Tibial nerve (tissue), 4 donors: ENCODE measurements at places on chromosomes 7 and 10. TPM values are rescaled to one million over a fixed set of nuclear protein-coding genes. Genes with fewer than 3 reads are reported as not detected.

- no peak overlapping the region for H3K27ac ChIP-seq
- no peak for DNase-seq
These were observed 47.6 kb downstream of the RALA start for GRCh38 chr7:39670934-39671333.

DNA sequence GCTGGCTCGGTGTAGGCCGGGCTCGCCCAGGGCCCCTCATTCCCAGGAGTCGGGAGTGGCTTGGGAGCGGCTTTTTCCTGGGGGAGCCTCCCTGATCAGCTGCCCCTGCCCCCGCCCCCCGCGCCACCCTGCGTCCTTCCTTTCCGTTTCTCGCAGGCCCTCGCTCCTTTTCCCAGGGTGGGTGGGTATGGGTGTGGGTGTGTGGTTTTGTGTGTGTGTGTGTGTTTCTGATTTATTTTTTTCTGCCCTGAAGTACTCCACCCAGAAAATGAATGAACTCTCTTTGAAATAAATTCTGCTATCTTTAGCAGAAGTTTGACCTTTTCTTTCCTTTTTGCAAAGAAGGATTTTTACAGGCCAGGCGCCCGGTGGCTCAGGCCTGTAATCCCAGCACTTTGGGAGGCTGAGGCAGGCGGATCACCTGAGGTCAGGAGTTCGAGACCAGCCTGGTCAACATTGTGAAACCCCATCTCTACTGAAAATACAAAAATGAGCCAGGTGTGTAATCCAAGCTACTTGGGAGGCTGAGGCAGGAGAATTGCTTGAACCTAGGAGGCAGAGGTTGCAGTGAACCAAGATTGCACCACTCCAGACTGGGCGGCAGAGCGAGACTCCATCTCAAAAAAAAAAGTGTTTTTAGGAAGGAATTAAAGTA lies 30.0 kb upstream of the AP5Z1 start:
- H3K27me3 ChIP-seq = no peaks in the 10 kb centered on the region
- H3K36me3 ChIP-seq = peaks cover 60% of the 10 kb centered on the region
- DNase-seq = no peak
- H3K4me3 ChIP-seq = peak overlapping the region; percentile 46
- peaks cover 30% of the 10 kb centered on the region for H3K4me1 ChIP-seq

DNA sequence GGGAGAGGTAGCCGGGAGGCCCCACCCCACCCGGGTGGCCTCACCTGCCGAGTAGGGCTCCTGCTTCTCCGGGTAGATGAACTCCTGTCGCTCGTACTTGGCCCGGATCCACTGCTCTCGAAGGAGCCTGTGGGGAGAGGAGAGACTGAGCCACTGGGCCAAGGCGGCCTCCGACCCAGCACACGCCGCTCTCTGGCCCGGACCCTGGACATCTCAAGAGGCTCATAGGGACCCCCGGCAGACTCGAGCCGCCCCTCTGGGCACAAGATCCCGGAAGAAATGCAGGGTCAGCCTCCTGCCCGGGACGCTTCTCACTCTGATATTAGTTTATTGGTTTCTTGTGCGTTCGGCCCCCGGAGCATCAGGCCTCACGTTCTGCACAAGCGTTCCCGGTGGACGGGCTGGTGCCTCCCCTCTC lies 34.5 kb downstream of the ADAP1 start:
- no peak for DNase-seq
- no peaks in the 10 kb centered on the region for H3K4me1 ChIP-seq
- no peaks in the 10 kb centered on the region for H3K36me3 ChIP-seq
- no peak overlapping the region for H3K27ac ChIP-seq
- H3K4me3 ChIP-seq = no peak overlapping the region

- DNase-seq = no peak
- no peak overlapping the region for H3K4me3 ChIP-seq
- no peaks in the 10 kb centered on the region for H3K4me1 ChIP-seq
- H3K27me3 ChIP-seq = no peaks in the 10 kb centered on the region
- no peak overlapping the region for H3K27ac ChIP-seq
- no peaks in the 10 kb centered on the region for H3K36me3 ChIP-seq
These were observed 148.6 kb downstream of the CYP26A1 start for GRCh38 chr10:93222211-93222754.

- no peak overlapping the region for H3K27ac ChIP-seq
- peaks cover 21% of the 10 kb centered on the region for H3K4me1 ChIP-seq
- H3K36me3 ChIP-seq = no peaks in the 10 kb centered on the region
- no peaks in the 10 kb centered on the region for H3K27me3 ChIP-seq
- no peak overlapping the region for H3K4me3 ChIP-seq
- DNase-seq = no peak
These were observed 40.7 kb downstream of the TBC1D12 start for GRCh38 chr10:94443047-94443446.

- H3K27ac ChIP-seq = no peak overlapping the region
- DNase-seq = peak; percentile 87
- H3K4me1 ChIP-seq = peaks cover 34% of the 10 kb centered on the region
- H3K27me3 ChIP-seq = no peaks in the 10 kb centered on the region
- no peak overlapping the region for H3K4me3 ChIP-seq
- no peaks in the 10 kb centered on the region for H3K36me3 ChIP-seq
These were observed 167.5 kb upstream of the HABP2 start for GRCh38 chr10:113385021-113385999.

DNA sequence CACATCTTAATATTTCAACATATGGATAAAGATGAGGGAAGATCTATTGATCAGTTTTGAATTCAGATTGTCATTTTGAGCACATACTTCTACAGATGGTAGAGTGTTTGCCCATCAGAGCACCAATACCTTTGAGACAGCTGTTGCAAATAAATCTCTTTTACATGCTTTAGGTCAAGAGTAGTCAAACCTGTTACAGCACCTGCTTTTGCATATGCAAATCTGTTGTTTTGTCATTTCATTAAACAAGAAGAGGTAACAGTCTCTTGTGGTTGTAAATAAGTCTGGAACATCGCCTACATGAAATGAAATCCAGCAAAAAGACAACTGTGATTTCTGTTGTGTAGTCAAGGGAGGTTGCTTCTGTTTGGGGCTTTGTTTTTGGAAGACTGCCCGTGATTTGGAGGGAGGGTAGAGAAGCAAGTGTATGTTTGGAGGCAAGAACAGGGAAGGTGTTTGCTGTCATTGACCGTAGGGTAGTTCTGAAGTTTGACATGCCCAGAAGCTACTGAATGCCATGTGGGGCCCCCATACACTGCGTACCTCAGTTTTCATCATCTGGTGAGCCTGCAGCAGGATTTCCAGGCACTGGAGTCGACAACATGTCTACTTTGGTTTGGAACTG lies 233.6 kb upstream of the PPP1R3A start:
- no peaks in the 10 kb centered on the region for H3K36me3 ChIP-seq
- no peaks in the 10 kb centered on the region for H3K27me3 ChIP-seq
- no peak for DNase-seq
- no peak overlapping the region for H3K4me3 ChIP-seq
- H3K4me1 ChIP-seq = no peaks in the 10 kb centered on the region
- no peak overlapping the region for H3K27ac ChIP-seq

GRCh38 chr10:1613511-1613910 lies 123.8 kb downstream of the ADARB2 start:
- no peak overlapping the region for H3K27ac ChIP-seq
- H3K4me1 ChIP-seq = peaks cover 11% of the 10 kb centered on the region
- no peaks in the 10 kb centered on the region for H3K27me3 ChIP-seq
- no peaks in the 10 kb centered on the region for H3K36me3 ChIP-seq

- no peaks in the 10 kb centered on the region for H3K27me3 ChIP-seq
- H3K27ac ChIP-seq = no peak overlapping the region
- no peaks in the 10 kb centered on the region for H3K36me3 ChIP-seq
- H3K4me3 ChIP-seq = no peak overlapping the region
These were observed 111.0 kb downstream of the GRID1 start for GRCh38 chr10:86255405-86256251.

GRCh38 chr7:50397971-50398324 lies 52.2 kb downstream of the FIGNL1 start:
- peaks cover 5% of the 10 kb centered on the region for H3K4me1 ChIP-seq
- H3K27me3 ChIP-seq = peaks cover 11% of the 10 kb centered on the region
- no peak for DNase-seq
- H3K36me3 ChIP-seq = no peaks in the 10 kb centered on the region
- H3K27ac ChIP-seq = no peak overlapping the region
- no peak overlapping the region for H3K4me3 ChIP-seq

DNA sequence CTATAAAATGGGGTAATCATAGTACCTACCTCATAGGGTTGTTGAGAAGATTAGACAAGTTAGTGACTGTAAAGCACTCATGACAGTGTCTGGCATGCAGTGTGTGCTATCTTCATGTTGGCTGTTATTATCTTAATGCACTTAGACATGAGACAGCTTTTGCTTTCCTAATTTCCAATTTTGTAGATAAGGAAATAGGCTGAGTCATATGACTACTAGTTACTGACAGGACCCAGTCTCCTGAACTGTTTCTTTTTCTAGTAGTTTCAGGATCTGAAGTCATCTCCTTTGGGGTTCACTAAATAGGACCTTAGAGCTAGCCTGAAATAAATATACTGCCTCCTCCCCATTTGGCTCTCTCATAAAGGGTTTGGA lies 74.2 kb downstream of the SNX10 start:
- no peaks in the 10 kb centered on the region for H3K4me1 ChIP-seq
- DNase-seq = no peak
- no peak overlapping the region for H3K4me3 ChIP-seq

GRCh38 chr7:30594048-30594539 lies 584 bp upstream of the GARS1 start:
- no peaks in the 10 kb centered on the region for H3K36me3 ChIP-seq
- no peaks in the 10 kb centered on the region for H3K27me3 ChIP-seq
- DNase-seq = peak; percentile 17
- H3K4me1 ChIP-seq = peaks cover 52% of the 10 kb centered on the region

- no peak overlapping the region for H3K27ac ChIP-seq
- H3K36me3 ChIP-seq = no peaks in the 10 kb centered on the region
- DNase-seq = no peak
- H3K4me1 ChIP-seq = peaks cover 26% of the 10 kb centered on the region
- no peak overlapping the region for H3K4me3 ChIP-seq
These were observed 20.7 kb downstream of the GTF2IRD1 start for GRCh38 chr7:74474271-74474865.

DNA sequence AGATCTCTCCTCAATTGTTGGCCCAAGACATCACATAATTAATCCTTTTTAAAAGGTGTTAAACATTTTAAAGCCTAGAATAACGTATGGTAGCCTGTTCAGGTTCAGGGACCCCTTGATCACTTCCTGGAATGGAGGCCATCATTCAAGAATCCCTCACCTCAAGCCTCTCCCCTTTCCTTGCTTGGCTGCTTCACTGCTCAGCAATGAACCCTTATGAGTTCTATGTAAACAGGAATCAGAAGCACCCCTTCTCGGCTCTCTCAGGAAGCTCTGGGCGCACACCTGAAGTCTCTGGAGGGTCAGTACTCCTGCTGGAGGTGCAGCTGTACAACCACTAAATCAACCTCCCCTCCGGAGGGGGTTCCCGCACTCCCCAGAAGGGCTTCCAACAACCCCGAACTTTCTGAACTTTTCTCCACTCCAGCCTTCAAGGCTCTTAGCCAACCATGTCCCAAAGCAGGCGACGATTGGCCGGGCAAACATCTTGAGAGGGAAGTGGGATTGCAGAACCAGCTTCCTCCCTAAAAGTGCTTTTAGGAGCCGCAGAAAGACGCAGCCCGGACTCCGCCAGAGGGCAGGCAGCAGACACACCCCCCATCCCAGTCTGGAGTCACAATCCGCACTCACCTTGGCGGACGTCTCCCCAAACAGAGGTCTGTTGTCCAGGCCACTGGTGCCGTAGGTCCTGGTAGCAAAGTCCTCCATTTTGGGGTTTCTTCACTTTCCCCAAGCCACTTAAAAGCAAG lies 562 bp downstream of the TMEM243 start:
- DNase-seq = peak; percentile 57
- H3K36me3 ChIP-seq = no peaks in the 10 kb centered on the region
- peak overlapping the region; percentile 72 for H3K4me3 ChIP-seq
- no peaks in the 10 kb centered on the region for H3K27me3 ChIP-seq
- H3K4me1 ChIP-seq = peaks cover 42% of the 10 kb centered on the region

- H3K27ac ChIP-seq = no peak overlapping the region
- DNase-seq = no peak
- H3K4me3 ChIP-seq = no peak overlapping the region
- no peaks in the 10 kb centered on the region for H3K27me3 ChIP-seq
- H3K36me3 ChIP-seq = no peaks in the 10 kb centered on the region
- H3K4me1 ChIP-seq = no peaks in the 10 kb centered on the region
These were observed 29.8 kb downstream of the GSDME start for GRCh38 chr7:24727154-24728120.

DNA sequence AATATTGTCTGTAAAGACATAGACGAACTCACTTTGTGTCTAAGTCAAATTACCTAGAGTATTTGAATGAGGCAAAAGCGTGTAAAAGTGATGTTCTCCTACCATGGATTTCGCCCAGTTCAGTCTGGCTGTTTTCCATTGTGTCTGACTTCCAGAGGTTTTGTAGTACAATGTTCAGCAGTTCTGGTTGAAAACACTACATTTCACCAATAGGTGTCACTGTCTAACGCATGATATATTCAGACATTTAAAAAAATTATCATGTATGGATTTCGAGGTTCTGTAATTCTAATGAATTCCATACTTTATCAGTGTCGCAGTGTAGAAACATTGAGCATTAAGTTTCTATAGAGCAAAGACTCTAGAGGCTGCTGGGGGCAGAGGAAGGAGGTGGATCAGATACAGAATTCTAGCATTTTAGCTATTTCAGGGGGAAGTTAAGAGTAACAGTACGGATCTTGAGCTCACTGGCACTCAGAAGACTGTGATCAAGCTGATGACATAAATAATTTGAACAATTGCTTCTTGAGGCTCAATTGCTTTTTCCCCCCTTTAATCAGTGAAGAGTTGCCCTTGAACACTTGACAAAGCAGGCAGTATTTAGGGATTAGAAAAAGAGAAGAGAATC lies 196.9 kb upstream of the RHOBTB1 start:
- no peaks in the 10 kb centered on the region for H3K27me3 ChIP-seq
- no peak overlapping the region for H3K27ac ChIP-seq
- H3K4me3 ChIP-seq = no peak overlapping the region
- DNase-seq = no peak
- H3K4me1 ChIP-seq = no peaks in the 10 kb centered on the region
- no peaks in the 10 kb centered on the region for H3K36me3 ChIP-seq

GRCh38 chr7:136036336-136036735 lies 59.2 kb upstream of the MTPN start:
- H3K36me3 ChIP-seq = no peaks in the 10 kb centered on the region
- no peak for DNase-seq
- no peaks in the 10 kb centered on the region for H3K27me3 ChIP-seq
- H3K4me1 ChIP-seq = no peaks in the 10 kb centered on the region

- no peak overlapping the region for H3K27ac ChIP-seq
- no peaks in the 10 kb centered on the region for H3K4me1 ChIP-seq
- no peak for DNase-seq
- H3K4me3 ChIP-seq = no peak overlapping the region
These were observed 31.7 kb downstream of the ASAH2 start for GRCh38 chr10:50219646-50220045.

Gene NCF1
- total RNA-seq = 3.6 TPM

Gene GPR26
- not detected for total RNA-seq

Gene PAPOLB
- 1.4 TPM for total RNA-seq

Gene ZPBP
- total RNA-seq = not detected

Gene POM121L12
- total RNA-seq = not detected

Gene SLC13A1
- total RNA-seq = not detected

Gene GLI3
- 8.6 TPM for total RNA-seq

Gene CCAR1
- 88.5 TPM for total RNA-seq

Gene VGF
- not detected for total RNA-seq

Gene SPOCK2
- total RNA-seq = 2.6 TPM

Gene TUBB8
- total RNA-seq = 0.42 TPM

Gene LRRC17
- 2.6 TPM for total RNA-seq

Gene SORCS1
- total RNA-seq = 34.3 TPM
